Transverse colon (tissue), 4 donors: ENCODE measurements at places on chromosomes 6 and 20.
A peak's percentile ranks its signal among the peaks of the same experiment; 100 is the strongest.

- no peak for DNase-seq
Observed at GRCh38 chr6:68779366-68779765, 144.3 kb downstream of the ADGRB3 start.

- DNase-seq, result no peak
Observed at GRCh38 chr20:1292620-1293019, 26.5 kb downstream of the SNPH start.

DNA sequence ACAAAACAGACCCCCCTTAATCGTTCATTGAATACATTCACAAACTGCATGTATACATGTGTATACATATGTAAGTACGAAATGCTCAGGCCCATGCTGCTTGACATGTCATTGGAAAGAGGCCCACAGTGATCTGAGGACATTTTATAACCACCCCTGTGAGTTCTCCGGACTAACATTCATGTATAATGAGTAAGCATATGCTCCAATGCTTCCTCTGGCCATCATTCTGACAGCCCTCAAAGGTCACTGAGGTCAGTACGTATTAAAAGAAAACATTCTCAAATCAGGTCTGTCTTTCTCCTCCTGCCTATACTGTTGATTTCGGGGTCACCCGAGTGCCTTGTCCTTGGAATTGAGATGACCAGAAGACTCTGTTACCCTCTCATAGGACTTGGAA, 54.9 kb downstream of the TENT5A start:
- DNase-seq, result no peak

- DNase-seq, result no peak
Observed at GRCh38 chr6:68108233-68108835, 526.7 kb upstream of the ADGRB3 start.

DNA sequence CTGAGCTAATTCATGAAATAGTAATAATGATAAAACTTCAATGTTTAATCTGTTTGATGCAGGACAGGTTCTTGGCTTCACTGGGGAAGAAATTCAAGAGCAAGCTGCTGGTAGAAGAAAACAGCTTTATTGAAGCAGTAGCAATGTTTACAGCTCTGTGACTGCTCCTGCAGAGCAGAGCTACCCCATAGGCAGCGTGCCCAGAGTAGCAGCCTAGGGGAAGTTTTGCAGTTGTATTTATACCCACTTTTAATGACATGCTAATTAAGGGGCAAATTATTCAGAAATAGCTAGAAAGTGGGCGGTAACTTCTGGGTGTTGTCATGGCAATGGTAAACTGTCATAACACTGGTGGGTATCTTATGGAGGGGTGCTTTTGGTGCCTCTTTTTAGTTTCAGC, 518.0 kb downstream of the RFPL4B start:
- DNase-seq, result no peak

- no peak for DNase-seq
Observed at GRCh38 chr6:143696664-143697000, 18.9 kb downstream of the PHACTR2 start.

- no peak for DNase-seq
Observed at GRCh38 chr6:37739618-37740017, 41.9 kb upstream of the MDGA1 start.

- DNase-seq, result no peak
Observed at GRCh38 chr20:56575157-56575556, 42.1 kb downstream of the FAM209B start.

- DNase-seq, result no peak
Observed at GRCh38 chr6:138238368-138238767, 20.1 kb upstream of the PBOV1 start.

- no peak for DNase-seq
Observed at GRCh38 chr6:115898246-115898645, 162.4 kb downstream of the FRK start.

DNA sequence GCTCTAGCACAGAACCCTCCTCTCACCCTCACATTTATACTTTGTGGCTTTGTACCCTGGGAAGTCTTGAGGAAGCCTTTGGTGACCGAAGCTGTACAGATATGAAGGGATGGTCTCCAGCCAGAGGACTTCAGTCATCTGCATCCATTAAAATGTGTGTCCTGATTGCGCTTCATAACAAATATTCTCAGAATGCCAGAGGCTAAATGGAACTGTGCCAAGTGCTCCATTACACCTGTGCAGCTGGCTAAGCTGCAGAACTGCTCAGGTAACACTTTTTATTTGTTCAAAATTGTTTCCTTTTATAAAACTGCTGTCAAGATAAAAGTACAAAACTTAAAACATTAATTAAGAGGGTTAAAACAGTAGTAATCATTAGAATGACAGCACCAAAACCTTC, 22.3 kb downstream of the TPBG start:
- no peak for DNase-seq

DNA sequence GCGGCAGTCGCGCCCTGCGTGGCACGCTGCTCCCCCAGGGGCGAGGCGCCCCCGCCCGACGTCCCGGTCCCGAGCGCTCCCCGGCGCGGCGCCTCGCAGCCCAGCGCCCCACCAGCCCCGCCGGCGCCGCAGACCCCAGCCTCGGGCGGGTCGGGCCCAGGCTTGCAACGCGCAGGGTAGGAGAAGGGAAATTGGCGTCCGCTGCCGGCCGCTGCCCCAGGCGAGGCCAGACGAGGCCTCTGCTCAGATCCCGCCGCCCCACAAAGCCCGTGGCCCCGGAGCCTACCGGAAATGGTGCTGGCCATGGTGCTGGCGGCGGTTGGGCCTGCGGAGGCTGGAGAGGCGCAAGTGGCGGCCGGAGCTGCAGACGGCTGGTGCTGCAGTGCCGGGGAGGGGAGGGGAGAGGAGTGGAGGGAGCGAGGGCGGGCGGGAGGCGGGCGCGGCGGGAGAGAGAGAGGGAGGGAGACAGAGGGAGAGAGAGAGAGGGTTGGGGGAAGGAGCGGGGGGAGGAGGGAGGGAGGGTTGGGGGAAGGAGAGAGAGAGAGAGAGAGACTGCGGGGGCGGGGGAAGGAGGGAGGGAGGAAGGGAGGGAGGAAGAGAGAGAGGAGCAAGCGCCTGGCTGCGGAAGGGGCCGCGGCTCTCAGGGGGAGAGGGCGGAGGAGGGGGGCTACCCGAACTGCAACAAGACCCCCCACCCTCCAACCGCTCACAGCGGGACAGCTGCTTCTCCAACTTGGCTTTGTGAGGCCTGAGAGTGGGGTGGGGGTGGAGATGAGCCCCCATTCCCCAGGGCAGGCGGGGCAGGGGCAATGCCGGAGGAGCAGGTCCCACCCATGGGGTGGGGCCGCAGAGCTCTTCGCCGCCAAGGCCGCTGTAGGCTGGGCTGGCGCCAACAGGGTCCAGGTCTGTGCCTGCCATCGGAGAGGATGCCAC, at the start of gene STMN3:
TSS of gene STMN3 (minus strand) at position 384 of the 933 bp plus-strand sequence. CDS start at position 305, 79 bp downstream.
- peak; percentile 83 for DNase-seq

- no peak for DNase-seq
Observed at GRCh38 chr6:56581296-56581925, 61.3 kb downstream of the DST start.

GRCh38 chr20:63238514-63239125, 2.9 kb downstream of the BIRC7 start:
- DNase-seq, result no peak

DNA sequence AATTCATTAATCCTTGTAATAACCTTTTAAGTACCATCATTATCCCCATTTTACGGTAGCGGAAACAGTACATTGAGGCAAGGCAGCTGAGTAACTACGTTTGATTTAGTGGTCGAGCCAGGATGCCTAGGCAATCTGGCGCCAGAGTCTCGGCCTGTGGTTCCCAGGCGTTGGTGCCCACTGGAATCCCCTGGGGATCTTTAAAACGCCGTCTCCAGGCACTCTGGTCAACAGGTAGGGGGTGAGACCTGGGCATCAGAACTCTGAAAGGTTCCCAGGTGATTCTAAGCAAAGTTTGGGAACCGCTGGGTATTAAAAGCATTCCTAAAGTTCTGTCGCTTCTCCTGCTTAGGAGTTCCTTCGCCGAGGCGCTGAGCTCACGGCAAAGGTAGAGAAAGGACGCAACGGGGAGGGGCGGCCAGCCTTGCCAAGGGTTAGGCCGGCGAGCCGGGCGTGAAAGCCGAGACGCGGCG, 939 bp downstream of the DTNBP1 start:
- DNase-seq, result no peak

DNA sequence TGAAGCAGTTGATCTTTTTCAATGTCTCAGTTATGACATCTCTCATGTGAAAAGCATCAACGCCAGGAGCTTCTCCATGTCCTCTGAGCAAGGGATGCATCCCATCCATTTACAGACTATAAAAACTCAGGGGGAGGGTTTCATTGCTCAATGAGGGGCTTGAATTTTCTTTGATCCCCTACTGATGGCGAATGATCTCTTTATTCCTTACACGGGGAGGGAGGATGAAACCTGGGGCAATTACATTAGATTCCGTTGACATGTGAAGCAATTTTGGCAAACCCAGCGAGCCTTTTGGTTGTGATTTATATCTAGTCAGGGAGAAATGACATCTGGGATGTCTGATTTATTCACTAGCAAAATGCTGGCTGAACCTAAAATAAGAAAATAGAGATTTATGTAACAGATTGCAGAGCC, 268.9 kb downstream of the HIVEP2 start:
- no peak for DNase-seq

GRCh38 chr6:4185846-4186245, 50.5 kb upstream of the ECI2 start:
- no peak for DNase-seq

- DNase-seq, result no peak
Observed at GRCh38 chr6:35267897-35268296, 8.4 kb downstream of the ZNF76 start.

DNA sequence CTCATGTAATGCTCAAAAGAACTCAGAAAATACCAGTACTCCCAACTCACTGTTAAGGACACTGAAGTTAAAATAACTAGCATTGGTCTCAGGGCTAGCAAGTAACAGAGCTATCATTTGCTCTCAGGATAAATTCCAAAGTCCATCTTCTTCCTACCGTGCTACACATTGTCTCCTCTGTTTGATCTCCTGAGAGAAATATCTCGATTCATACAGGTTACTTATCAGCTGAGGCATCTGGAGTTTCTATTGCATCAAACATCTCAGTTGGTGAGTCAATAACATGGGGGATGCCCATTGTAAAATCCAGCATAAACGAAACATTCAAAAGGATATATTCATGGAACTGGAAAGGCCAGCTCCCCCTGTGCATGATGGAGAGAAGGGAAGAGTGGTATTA, 147.4 kb downstream of the BACH2 start:
- no peak for DNase-seq

DNA sequence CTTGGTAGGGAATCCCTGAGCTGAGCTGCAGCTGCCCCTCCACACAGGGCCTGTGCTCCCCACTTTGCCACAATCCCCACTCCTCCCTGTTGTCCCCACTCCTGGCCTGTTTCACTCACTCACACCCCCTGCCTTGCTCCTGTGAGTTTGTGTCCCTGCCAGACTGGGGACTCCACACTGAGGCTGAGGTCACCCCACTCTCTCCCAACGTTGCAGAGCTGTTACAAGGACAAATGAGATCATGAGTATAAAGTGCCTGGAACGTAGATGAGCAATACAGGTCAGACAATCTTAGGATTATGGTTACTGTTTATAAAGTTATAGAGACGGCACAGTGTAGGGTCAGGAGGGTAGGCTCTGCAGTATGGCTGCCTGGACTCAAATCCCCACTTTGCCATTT, 426.0 kb upstream of the SULF2 start:
- DNase-seq, result no peak

GRCh38 chr20:46946181-46946624, 51.6 kb downstream of the EYA2 start:
- DNase-seq, result no peak

DNA sequence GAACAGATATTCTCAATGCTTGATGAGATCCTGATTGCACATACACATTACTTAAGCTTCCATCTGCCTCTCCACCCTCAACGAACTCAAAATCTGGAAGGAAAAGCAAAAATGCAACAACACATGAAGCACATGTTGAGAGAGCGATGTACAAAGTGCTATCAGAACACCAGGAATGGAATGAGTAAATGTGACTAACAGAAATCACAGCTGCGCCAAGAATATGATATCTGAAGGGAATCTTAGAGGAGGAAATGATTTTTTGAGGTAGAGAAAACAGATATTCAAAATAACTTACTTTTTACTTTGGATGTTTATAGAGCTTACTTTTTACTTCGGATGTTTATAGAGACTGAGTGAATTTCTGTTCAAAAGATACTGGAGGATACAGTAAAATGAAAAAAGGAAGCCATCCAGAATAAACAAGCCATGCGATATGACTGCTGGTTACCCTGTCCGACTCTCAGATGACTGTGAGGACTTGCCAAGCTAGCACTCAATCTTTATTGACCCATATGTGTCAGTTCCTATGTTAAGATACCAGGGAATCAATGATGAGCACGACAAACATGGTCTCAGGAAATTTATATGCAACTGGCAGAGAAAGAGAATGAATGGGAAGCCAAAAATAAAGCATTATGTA, 102.0 kb downstream of the SMLR1 start:
- DNase-seq, result no peak

DNA sequence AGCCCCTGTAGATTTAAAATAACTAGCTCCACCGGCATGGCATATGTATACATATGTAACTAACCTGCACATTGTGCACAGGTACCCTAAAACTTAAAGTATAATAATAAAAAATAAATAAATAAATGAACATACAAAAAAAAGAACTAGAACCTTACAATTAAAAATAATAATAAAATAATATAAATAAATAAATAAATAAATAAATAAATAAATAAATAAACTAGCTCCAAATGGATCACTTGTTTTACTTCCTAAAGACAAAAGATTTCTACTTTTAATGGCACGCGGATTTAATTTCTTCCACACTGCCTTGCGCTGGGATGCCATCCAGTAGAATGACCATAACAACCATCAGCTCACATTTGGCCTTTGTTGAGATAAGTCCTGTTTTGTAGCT, 141.0 kb upstream of the NRSN1 start:
- DNase-seq, result no peak

DNA sequence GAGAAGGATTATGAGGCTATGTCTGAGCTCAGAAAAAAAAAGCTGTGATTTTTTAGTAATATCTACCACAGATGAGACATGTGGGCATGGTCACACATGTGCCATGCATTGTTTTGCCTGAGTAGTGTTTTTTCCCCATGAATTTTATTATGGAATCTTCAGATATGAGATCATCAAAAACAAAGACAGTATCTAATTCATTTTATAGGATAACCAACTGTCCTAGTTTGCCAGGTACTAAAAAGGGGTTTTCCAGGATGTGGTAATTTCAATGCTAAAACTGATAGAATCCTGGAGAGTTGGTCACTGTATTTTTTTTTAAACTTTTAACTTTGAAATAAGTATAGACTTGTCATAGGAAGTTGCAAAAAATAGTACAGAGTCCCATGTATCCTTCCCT, 127.4 kb upstream of the MAP3K7 start:
- DNase-seq, result no peak

DNA sequence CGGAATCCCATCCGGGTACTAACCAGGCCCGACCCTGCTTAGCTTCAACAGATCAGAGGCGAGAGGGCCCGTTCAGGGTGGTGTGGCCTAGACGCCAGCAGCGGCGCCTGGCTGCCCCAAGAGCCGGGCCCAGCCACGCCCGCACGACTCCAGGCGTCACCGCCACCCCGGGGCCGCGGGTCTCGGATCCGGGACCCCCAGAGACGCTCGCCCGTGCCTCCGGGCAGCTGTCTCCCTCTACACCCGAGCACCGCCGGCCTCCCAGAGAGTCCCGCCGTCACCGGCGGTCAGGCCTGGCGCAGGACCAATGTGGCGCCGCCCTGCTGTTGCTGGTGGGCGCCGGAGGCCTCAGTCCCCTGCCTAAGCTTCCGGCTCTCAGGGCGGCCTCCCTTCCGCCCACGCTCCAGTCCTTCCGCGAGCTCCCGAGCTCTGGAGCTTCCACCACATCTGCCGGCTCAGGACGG, 441.2 kb upstream of the DEFB115 start:
- DNase-seq, result no peak
